Chondrocyte (in vitro differentiated cells): ENCODE measurements at places on chromosomes 7 and 10. TPM values are rescaled to one million over a fixed set of nuclear protein-coding genes. Genes with fewer than 3 reads are reported as not detected.

GRCh38 chr10:97961945-97962344 lies 68.5 kb downstream of the CRTAC1 start:
- DNase-seq = no peak
- no peak overlapping the region for H3K27ac ChIP-seq
- H3K4me1 ChIP-seq = no peaks in the 10 kb centered on the region
- H3K36me3 ChIP-seq = no peaks in the 10 kb centered on the region
- no peak overlapping the region for H3K4me3 ChIP-seq
- H3K27me3 ChIP-seq = peaks cover 50% of the 10 kb centered on the region

DNA sequence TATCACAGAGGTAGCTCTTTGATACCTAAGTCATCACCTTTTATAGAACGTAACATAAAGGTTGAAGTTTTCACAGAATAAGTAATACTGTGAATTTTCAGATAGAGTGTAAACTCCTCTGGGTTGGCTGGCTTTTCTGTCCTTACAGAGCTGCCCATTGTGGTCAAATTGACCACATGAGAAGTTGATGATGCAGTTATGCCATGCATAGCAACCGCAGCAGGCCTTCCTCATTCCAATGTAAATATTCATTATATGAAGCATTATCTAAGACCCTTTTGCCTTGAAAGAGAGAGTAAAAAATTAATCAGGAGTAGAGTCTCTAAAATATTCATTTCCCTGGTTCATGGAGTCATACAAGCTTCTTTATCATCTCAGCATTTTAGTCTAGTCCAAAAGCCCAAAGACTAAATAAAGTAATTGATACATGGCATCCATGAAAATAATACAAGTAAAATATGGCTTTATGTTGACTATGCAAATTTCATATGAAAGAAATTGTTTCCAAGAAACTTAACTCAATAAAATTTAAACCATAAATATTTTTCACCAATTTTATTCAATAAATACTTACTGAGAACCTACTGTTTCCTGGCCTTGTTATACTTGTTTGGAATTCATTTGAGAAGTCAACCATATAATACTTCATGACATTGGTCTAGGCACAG lies 516.4 kb downstream of the PCDH15 start:
- no peak for DNase-seq
- no peaks in the 10 kb centered on the region for H3K4me1 ChIP-seq
- H3K27me3 ChIP-seq = no peaks in the 10 kb centered on the region
- H3K36me3 ChIP-seq = no peaks in the 10 kb centered on the region
- no peak overlapping the region for H3K27ac ChIP-seq

- DNase-seq = peak; percentile 68
- peaks cover 9% of the 10 kb centered on the region for H3K27me3 ChIP-seq
- H3K36me3 ChIP-seq = peaks cover 1% of the 10 kb centered on the region
- H3K4me1 ChIP-seq = peaks cover 4% of the 10 kb centered on the region
Observed at GRCh38 chr10:132468651-132469050, 68.9 kb upstream of the INPP5A start.

GRCh38 chr7:30379131-30379530 lies 94.7 kb downstream of the ZNRF2 start:
- H3K4me1 ChIP-seq = peaks cover 7% of the 10 kb centered on the region
- H3K27ac ChIP-seq = no peak overlapping the region
- no peaks in the 10 kb centered on the region for H3K36me3 ChIP-seq
- no peak for DNase-seq
- H3K4me3 ChIP-seq = no peak overlapping the region

- no peaks in the 10 kb centered on the region for H3K36me3 ChIP-seq
- no peak overlapping the region for H3K27ac ChIP-seq
- no peak for DNase-seq
- no peak overlapping the region for H3K4me3 ChIP-seq
Observed at GRCh38 chr7:155355745-155356144, 58.1 kb downstream of the INSIG1 start.

GRCh38 chr7:141636053-141636452 lies 65.9 kb downstream of the DENND11 start:
- peaks cover 11% of the 10 kb centered on the region for H3K36me3 ChIP-seq
- no peak for DNase-seq
- no peaks in the 10 kb centered on the region for H3K4me1 ChIP-seq

GRCh38 chr7:113521468-113521867 lies 397.3 kb downstream of the PPP1R3A start:
- no peaks in the 10 kb centered on the region for H3K4me1 ChIP-seq
- peaks cover 2% of the 10 kb centered on the region for H3K27me3 ChIP-seq
- H3K4me3 ChIP-seq = no peak overlapping the region

- no peak overlapping the region for H3K4me3 ChIP-seq
- DNase-seq = no peak
- no peaks in the 10 kb centered on the region for H3K36me3 ChIP-seq
- H3K4me1 ChIP-seq = peaks cover 4% of the 10 kb centered on the region
- no peak overlapping the region for H3K27ac ChIP-seq
Observed at GRCh38 chr7:155345490-155345889, 47.8 kb downstream of the INSIG1 start.

- DNase-seq = no peak
- H3K4me3 ChIP-seq = no peak overlapping the region
- no peaks in the 10 kb centered on the region for H3K27me3 ChIP-seq
- H3K36me3 ChIP-seq = no peaks in the 10 kb centered on the region
Observed at GRCh38 chr7:97601931-97602457, 129.9 kb upstream of the TAC1 start.

Gene SH2D4B
- total RNA-seq = 0.07 TPM in 1 of 3 replicates, not detected in the others

Gene MET
- total RNA-seq = 22.0 to 25.1 TPM (median 23.6 TPM) in 3 replicates
